ENCODE measurements at places on chromosomes 6 and 20. TPM values are rescaled to one million over a fixed set of nuclear protein-coding genes. Genes with fewer than 3 reads are reported as not detected.

CD24 gene
- 10.1 TPM for polyA plus RNA-seq

BPIFB1 gene
- not detected for polyA plus RNA-seq

GRCh38 chr6:166784691-166785090 lies 157.6 kb upstream of the RPS6KA2 start:
- DNase-seq: no peak

- DNase-seq: no peak
Observed at GRCh38 chr6:125790358-125791150, at the start of gene NCOA7. Gene NCOA7, plus strand, starts transcription at chr6:125790960. Its CDS starts 24,395 bp downstream, at chr6:125815355.

DNA sequence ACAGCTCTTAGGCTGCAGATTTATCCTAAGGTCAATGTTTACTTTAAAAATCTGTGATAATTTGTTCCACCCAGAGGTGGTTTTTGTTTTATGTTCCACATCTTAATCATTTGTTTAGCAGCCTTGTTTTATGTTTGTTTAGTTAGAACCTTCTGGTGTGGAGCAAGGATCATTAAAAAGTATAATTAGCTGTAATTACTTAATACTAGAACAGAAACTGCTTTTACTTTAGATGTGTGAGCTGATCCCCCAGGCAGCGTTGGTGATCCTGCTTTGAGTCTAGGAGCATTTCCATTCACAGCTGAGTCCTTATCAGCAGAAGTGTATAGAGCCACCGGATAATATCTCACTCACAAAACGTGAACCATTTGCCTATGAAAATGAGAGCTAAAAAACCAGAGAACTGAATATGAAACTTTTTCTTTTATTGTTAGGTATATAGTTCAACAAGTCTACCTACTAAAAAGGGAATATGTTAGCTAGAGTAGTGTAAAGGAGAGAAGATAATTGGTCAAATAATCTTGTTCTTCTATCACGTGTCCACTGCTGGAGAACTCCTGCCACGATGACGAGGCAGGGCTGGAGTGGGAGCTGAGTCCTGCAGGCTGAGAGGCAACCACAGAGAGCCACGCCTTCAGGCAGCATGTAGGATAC lies 78.5 kb downstream of the TRMT11 start:
- DNase-seq: no peak

DNA sequence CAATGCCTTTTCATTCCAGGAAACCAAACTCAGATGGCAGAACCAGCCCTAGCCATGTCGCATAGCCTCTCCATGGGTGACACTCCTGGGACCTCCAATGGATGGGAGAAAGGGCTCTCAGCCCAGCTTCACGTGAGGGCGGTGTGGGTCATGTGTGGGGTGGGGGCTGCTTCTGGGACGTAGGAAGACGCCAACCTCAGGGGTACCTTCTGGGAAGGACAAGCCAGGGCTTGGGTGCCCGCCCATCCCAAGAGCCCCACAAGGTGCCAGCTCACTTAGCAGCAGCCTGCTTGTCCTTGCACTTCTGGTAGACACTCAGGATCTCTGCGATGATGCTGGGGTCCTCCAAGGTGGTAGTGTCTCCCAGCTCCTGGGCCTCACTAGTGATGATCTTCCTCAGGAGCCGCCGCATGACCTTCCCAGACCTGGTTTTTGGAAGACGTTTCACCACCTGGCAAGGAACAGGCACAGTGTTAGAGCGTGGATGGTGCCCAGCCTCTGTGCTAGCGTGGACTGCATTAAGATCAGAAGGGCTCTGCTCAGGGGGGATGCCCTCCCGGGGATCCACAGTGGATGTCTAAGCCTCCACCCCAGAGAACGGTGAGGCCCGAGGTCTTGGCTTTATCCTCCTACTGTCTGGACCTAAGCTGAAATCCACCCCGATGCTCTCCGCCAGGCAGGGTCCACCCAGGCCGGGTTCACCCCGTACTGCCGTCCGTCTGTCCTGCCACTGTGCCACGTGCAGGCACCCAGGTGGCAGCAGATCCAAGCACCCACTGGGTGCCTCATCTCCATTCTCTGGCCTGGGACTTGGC lies 15.1 kb upstream of the APMAP start:
- no peak for DNase-seq

- DNase-seq: no peak
Observed at GRCh38 chr6:149895833-149896271, 2.1 kb downstream of the RAET1E start.

Measured in forelimb muscle (tissue), 1 donor.